ENCODE measurements at places on chromosomes 5 and 9. TPM values are rescaled to one million over a fixed set of nuclear protein-coding genes. Genes with fewer than 3 reads are reported as not detected.

NOL8 gene
- polyA plus RNA-seq, result 48.7 TPM

SLC25A2 gene
- polyA plus RNA-seq, result not detected

CXXC5 gene
- 209 TPM for polyA plus RNA-seq

PCDHGC4 gene
- polyA plus RNA-seq, result 2.9 TPM

NACC2 gene
- 7.8 TPM for polyA plus RNA-seq

SLCO6A1 gene
- polyA plus RNA-seq, result not detected

ROPN1L gene
- 0.64 TPM for polyA plus RNA-seq

SMIM27 gene
- polyA plus RNA-seq, result 13.9 TPM

PRUNE2 gene
- polyA plus RNA-seq, result 14.3 TPM

QRFP gene
- 0.50 TPM for polyA plus RNA-seq

GRCh38 chr9:71765693-71766092, 2.6 kb downstream of the CEMIP2 start:
- no peak for DNase-seq

DNA sequence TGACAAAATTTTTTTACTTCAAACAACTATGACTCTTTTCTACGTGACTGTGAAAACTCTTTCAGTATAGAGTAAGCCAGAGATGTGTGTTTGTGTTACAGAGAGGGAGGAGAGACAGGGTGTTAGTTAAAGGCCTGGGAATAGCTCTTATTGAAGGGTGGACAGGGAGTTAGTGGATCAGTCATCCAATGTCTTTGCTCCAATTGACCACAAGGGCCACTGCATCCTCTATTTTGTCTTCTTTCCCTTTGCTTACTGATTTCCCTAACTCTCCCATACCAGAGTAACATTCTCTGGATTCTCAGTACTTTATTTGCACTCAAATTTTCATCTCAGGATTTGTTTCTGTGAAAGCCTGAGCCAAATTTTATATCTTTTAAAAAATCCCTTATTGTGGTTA, 920.3 kb downstream of the CDH18 start:
- DNase-seq, result no peak

GRCh38 chr5:132046880-132047299, 13.6 kb upstream of the IL3 start:
- DNase-seq, result no peak

- no peak for DNase-seq
These were observed 545.3 kb downstream of the TAF11L14 start for GRCh38 chr5:18179579-18179978.

GRCh38 chr5:171678646-171679045, 107.0 kb upstream of the SMIM23 start:
- no peak for DNase-seq

DNA sequence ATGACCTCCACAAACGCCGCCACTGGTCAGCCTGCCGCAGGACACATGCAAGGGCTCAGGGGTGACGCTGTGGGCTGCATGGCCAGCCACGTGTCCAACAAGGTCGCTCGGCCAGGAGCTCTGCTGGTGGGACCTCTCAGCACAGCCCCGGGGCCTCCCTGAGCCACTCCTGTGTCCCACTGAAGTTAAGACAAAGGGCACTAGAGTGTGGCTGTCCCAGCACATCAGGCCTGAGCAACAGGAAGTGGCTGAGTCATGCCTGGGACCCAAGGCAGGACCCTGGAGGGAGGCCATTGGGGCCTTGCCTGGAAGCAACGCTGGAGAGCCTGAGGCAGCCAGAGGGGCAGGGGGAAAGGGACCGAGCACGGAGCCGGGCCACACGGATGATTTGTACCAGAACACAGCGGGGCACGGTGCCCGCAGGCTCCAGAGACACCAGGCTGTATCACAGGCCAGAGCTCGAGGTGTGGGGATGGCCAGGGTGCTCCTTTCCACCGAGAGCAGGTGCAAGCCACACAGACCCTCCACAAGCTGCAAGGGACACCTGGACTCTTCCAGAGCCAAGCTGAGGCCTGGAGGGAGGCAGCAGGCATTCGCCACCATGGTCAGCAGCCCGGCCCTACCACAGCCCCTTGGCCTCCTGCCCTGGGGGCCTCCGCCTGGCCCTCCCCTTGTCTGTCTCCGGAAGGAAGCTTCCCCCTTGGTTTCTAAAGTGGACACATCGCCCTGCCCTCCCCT, 6.5 kb upstream of the TMEM210 start:
- no peak for DNase-seq

DNA sequence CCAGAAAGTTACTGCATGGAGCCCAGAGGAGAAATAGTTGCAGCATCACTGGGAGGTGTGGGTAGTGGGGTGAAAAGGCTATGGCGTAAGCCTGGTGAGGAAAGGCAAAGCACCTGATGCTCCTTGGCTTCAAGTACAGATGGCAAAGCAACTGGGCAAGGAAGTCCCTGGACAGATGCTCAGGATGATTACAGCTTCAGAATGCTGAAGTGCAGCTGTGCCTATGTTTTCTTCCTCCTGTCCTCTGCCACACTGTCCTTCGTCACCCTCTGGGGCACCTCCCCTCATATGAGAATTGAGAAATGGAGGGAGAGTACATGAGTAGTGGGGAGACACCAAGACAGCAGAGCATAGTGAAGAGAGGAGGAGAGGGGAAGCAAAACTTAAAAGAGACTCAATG, 328.0 kb downstream of the PDE4D start:
- no peak for DNase-seq

- no peak for DNase-seq
These were observed 42.2 kb downstream of the SV2C start for GRCh38 chr5:76125346-76125745.

- DNase-seq, result no peak
These were observed 10.6 kb downstream of the DDX46 start for GRCh38 chr5:134769206-134769605.

GRCh38 chr5:126395198-126395597, 28.0 kb upstream of the GRAMD2B start:
- DNase-seq, result no peak

DNA sequence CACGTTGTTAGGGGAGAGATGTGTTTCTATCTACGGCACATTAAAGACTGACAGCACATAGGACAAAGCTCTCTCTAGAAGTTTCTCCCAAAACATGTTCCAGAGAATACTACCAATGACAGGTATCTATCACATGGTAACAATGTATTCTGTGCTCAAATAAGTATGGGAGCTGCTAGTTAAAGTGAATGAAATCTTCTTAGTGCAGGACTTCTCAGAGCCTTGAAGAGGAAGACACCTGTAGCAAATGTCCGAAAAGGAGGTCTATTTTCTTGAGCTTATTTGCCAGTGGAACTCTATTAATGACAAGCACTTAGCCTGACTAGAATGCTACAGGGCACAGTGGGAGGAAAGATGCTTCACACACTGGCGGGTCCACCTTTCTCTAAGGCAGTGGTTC, 137.4 kb downstream of the ENTREP1 start:
- DNase-seq, result no peak

DNA sequence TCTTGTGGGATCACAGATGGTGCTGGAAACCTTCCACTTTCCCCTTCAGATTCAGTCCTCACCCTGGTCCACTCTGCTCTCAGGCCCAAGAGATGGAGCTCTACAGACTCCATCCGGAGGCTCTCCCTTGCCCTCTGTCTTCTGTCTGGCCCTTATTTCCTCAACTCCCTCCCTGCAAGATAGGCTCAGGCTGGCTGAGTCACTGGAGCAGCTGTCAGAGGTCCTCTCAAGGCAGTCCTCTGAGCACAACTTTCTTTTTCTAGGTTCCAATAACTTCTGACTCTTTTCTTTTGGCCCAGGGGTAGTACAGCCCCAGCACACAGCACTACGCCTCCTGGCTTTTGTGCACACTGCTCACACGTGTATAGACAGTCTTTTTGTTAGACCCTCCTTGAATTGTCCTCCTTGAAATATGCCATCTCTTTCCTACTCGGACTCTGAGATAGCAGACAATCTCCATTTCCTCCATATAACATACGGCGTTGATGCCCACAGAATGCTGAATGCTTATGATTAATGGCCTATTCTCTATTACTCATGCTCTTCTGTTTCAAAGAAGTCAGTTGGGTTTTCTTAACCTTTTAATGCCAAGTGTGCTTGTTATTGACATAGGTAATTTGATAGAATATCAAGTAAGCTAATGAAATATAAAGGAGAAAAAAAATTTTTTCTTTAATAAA, 193.1 kb downstream of the SLC12A2 start:
- no peak for DNase-seq

DNA sequence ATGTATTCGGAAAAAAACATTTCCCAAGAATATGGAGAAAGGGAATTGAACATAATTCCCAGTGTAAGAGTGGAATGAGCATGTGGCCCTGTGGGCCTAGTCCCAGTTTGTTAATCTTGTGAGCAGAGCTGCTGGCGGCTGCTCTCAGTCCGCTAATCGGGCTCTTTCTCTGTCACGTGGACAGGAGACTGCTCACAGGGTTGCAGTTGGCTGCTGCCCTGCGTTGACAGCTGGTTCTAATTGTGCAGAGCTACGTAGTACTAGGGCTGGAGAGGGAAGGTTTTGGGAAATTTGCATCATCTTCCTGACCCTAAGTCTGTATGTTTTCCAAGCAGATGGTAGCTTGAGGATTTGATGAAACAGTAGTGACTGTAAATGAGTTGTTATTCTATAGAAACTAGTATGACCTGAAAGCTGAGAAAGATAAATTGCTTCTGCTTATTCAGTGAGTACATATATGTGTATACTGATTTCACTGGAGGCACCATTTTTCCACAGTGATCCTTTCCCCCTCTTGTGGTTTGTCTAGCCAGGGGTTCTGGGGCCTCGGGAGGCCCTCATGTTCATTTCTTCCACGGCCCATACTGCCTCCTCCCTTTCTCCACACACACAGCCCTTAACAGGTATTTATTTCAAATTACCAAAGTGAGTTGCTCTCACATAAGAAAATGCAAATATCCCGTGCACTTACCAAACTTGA, 100.6 kb downstream of the ANGPTL2 start:
- peak; percentile 68 for DNase-seq

DNA sequence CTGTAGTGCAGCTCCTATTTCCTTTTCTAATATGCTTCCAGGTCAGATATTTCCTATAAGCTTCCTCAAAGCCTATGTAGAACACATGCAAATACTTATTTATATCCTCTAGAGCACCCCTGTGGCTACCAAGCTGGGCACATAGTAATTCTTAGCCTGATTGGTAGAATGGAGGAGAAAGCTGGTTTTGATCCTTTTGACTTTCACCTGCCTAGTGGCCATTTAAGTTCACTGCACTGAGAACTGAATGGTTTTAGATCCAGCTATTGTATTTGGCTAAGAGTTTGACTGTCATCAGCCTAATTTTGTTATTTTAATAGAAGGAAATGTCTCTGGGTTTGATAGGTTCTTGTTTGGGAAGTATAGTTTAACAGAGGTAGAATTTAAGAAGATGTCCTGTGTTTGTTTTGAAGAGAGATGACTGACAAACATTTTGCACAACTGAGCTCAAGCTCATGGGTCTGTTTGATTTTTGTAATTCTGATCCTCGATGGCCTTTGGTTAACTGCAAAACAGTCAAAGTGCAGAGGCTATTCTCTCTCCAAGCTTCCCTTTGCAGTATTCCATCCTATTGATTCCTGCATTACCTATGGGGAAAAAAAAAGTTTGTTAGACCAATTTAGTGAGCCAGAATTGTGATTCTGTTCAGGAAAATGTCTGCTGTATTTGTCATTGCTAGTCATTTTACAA, 85.4 kb downstream of the KCNN2 start:
- DNase-seq, result no peak

DNA sequence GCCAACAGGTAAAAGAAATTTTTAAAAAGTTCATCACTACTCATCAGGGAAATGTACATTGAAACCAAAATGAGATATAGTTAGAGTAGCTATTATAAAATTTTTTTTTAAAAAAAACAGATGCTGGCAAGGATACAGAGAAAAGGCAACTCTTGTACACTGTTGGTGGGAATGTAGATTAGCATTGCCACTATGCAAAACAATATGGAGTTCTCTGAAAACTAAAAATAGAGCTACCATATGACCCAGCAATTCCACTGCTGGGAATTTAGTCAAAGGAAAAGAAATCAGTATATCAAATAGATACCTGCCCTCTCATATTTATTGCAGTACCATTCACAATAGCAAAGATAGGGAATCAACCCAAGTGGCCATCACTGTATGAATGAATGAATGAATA, 44.2 kb upstream of the NIPAL4 start:
- no peak for DNase-seq

- DNase-seq, result no peak
These were observed 149.9 kb upstream of the GAS1 start for GRCh38 chr9:87097238-87097637.

GRCh38 chr9:114958021-114958843, 27.8 kb upstream of the TNFSF8 start:
- DNase-seq, result no peak

GRCh38 chr5:111840036-111840674, 83.2 kb upstream of the NREP start:
- no peak for DNase-seq

GRCh38 chr9:68870086-68870485, 143.8 kb downstream of the PRKACG start:
- no peak for DNase-seq

DNA sequence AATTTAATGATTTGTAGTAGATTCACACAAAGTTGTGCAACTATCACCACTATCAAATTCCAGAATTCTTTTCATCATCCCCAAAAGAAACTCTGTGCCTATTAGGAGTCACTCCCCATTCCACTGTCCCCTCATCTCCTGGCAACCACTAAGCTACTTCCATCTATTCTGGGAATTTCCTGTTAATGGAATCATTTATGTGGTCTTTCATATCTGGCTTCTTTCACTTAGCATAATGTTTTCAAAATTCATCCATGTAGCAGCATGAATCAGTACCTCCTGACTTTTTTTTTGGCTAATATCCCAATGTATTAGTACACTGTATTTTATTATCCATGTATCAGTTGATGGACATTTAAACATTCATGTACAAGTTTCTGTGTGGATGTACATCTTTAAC, 157.6 kb downstream of the TTC39B start:
- no peak for DNase-seq

DNA sequence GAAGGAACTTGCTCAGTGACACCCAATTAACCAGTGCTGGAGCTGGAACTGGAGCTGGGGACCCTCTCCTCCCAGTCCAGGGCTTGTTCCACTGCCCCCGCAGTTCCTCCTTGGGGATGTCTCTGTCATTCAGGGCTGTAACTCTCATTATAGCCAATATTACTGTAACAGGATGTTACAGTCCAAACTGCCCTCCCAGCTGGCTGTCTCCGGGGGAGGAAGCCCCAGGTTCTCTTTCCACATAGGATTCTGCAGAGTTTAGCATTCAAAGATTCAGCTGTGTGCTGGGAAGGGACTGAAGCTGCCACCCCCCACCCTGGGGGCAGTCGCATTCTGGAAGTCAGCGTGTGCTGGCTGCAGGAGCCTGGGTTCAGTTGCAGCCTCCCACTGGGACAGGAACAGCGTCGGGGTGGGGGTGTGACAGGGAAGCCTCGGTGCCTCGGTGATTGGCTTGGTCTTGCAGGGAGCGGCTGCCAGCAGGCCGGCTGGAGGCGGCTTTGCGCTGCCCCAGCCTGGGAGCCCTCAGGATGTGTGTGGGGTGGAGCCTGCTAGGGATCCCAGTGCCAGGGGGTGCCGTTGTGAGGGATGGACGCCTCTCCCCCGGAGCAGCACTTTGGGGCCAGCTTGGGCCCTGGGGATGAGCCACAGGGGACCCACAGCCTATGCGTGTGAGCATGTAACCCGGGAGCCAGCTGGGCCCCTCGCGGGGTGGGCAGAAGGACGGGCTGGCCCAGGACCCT, 101.1 kb downstream of the RGS3 start:
- no peak for DNase-seq

GRCh38 chr9:75185585-75186170, 97.4 kb downstream of the OSTF1 start:
- DNase-seq, result no peak
